CD4-positive, alpha-beta memory T cell (primary cell): ENCODE measurements at places on chromosomes 3 and 15. TPM values are rescaled to one million over a fixed set of nuclear protein-coding genes. Genes with fewer than 3 reads are reported as not detected.

The ZNF80 gene
- polyA plus RNA-seq = 0.64 TPM

DNA sequence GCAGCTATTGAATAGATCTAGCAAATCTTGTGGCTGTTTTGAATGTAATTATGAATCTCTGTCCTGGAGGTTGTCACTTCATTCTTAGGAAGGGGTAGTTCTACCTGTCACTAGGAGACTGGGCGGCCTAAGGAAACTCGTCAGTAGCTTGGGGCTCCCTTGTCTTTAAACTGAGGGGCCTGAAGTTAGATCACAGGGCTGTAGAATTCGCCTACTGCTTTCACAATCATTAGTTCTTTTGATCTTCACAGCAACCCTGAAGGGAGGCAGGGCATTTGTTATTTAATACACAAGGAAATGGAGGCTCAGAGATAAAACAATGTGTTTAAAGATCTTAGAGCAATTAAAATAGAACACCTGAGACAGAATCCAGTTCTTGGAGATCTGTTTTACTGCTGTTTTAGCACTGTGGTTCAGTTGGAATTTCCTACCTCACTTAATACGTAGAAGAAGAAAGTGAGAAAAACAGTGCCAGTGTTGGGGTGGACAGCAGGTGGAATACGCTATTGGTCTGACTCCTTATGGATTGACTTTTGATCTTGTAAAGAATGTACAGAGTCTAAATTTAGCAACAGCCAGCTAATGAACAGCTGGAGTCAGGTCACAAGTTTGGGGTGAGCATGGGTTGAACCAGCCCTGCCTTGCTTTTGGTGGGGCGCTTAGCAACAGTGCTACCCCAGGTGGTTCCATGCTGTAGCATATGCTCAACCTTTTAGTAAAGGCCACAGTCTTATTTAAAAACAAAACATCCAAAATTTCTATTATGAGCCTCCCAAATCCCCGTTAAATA is 71.4 kb upstream of the BHLHE40 start:
- DNase-seq = peak; percentile 12

The CILP gene
- not detected for polyA plus RNA-seq

DNA sequence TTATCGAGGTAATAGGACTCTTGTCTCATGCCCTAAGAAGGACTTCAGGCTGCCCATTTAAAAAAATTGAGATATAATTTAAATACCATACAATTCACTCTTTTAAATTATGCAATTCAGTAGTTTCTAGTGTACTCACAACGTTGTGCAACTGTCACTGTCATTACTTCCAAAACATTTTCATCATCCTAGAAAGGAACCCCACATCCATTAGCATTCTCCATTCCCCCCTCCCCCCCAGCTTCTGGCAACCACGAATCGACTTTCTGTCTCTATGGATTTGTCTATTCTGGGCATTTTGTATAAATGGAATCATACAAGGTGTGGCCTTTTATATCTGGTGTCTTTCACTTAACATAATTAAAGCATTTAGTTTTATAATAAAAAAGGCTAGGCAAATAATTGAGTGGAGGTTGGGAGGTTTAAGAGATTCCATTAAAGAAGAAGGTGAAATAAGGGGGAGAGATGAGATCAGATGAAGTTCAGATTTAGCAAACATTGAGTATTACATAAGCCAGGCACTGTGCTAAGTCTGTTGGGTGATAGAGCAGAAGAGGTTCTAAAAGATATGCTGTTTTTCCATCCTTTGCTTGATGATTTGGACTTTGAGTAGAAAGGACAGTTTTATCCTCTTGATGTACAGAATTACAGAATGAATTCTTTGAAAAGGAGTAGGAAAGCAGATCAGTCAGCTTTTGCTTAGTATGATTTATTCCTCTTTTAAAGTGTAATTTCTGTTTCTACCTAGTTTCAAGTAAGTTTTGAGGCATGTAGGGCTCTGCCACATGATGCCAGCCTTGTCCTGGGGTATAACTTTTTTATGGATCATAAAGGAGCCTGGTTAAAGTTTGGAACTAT is 36.3 kb downstream of the UBE2E2 start:
- DNase-seq = no peak

- DNase-seq = no peak
Observed at GRCh38 chr15:36579792-36580431, 486 bp downstream of the CDIN1 start.

- no peak for DNase-seq
Observed at GRCh38 chr15:83613714-83614113, 40.2 kb upstream of the ADAMTSL3 start.

GRCh38 chr15:83206526-83207008 is 1.1 kb downstream of the HDGFL3 start:
- no peak for DNase-seq

DNA sequence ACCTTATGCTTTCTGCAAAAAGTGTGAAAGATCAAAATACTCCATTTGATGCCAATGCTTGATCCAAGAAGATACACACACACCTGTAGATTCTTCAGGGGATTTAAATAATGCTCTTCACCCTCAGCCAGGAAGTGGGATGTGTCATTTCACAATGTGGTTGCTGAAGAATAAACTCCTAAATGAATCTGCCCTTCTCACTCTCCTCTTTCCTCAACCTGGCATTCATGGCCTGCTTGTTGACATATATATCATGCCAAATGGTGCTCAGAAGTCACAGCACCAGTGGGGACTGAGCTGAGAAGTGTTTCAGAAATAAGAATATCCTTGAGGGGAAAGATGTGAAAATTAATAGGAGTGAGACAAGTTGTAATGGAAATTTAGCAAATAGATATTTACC is 146.6 kb upstream of the ARHGEF26 start:
- no peak for DNase-seq

The ACKR2 gene
- polyA plus RNA-seq = not detected

GRCh38 chr15:70195587-70196305 is 98.0 kb upstream of the TLE3 start:
- no peak for DNase-seq

DNA sequence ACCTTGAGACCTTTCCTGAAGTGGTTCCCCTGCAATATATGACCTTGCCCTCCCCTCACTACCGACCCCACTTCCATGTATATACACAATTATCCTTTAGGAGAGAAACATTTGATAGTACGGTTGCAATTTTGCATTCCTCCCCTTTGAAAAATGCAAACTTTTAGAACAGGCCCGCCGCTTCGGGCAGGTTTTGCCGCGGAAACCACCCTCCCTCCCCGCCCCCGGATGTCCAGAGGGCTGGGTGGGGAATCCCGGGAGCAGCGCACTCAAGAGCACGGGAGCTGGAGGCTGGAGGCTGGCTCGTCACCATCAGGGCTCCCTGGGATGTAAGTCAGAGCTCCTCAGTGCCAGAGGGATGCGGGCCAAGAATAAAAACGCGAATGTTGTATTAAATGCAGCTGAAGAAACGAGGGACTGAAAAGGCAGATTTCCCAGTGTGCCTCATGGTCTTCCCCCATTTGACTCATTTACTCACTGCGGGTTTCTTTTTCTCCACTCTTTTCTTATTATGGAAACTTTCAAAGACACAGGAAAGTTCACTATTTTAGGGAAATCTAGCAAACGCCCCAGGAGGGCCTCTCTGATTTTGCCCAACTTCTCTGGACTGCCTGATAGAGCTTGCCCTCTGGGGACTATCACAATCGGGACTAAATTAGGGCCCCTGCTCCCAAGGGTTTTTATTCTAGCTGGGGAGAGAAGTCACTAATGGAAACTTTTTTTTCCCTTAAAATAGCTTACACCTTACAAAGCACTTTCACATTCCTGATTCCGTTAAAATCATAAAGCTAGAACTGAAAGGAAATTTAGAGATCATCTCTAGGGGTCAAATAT is 2.9 kb upstream of the USP3 start:
- peak; percentile 79 for DNase-seq

The OXTR gene
- polyA plus RNA-seq = not detected

The NRG4 gene
- not detected for polyA plus RNA-seq

- peak; percentile 2 for DNase-seq
Observed at GRCh38 chr15:76866716-76867321, 38.3 kb downstream of the SCAPER start.

GRCh38 chr3:159608311-159608710 is 380.3 kb upstream of the IL12A start:
- no peak for DNase-seq

GRCh38 chr3:64133987-64134386 is 91.3 kb downstream of the PRICKLE2 start:
- DNase-seq = no peak

DNA sequence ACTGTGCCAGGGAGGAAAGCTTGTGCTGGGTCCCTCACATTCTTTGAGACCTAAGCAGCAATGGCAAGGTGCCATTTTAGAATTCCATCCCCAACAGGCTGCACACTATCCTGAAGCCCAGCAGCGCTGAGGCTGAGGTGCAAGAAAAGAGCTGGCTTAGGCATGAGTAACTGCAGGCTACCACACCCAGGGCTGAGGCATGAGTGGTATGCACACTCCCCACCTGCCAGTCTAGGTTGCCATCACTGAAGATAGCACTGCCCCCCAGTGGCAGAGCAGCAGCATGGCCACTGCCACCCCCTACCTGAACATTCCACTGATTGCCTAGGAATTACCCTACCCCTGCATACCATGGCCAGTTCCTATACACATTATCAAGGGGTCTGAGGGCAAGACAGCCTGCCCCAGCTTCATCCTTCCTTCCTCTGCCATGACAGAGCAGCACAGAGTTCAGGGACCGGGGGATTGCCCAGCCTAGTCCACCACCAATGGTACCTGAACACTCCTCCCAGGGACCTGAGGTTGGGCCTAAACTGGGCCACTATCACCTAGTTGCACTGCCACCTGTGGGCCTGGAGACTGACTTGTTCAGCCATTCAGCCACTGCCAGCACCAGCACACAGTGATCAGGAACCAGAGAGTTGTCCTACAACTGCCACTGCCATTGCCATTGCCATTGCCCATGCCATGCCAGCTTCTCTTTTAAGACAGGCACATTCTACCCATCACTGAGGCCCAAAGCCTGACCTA is 129.8 kb downstream of the SATB1 start:
- DNase-seq = no peak

- DNase-seq = no peak
Observed at GRCh38 chr3:119729996-119730395, 27.2 kb downstream of the CFAP91 start.

DNA sequence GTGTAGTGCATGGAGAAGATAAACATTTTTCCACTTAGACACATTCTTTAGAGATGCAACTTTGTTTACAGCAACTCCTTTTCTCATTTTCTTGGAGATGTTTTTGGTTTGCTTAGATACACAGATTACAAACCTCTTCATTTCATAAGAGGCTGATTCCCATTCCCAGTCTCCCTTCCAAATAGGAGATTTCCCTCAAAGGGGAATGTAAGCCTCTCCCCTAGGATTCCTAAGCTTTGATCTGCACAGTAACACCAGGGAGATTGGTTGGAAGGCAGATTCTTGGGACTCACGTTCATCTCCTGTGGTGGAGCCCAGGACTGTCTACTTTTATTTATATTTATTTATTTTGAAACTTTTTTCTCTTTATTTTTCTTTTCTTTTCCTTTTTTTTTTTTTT is 63.2 kb downstream of the MCTP2 start:
- no peak for DNase-seq

- DNase-seq = no peak
Observed at GRCh38 chr15:100711516-100712021, 109.2 kb downstream of the ASB7 start.

DNA sequence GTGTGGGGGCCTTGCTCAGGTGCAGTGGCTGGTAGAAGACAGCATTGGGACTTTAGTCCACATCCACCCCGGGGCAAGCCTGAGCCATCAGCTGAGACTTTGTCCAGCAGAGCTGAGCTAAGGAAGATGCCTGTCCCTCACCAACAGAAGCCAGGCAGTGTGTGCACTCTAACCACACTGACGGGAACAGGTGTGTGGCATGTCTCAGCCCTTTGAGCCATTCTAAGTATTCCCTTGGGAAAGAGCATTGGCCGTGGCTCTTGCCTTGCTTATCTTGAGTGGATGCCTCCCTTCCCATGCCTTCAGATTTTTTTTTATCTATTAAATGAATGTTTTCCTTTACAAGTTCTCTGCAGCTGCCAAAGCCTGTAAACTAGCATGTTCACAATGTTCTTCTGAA is 3.5 kb downstream of the GABRA5 start:
- DNase-seq = no peak

DNA sequence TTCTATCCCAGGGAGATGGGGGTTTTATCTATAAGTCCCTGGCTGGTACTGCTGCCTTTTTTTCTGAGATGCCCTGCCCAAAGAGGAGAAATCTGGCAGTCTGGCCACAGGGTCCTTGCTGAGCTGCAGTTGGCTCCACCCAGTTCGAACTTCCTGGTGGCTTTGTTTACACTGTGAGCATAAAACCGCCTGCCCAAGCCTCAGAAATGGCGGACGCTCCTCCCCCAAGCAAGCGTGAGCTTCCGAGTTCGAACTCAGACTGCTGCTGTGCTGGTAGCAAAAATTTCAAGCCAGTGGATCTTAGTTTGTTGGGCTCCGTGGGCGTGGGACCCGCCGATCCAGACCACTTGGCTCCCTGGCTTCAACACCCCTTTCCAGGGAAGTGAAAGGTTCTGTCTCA is 126.8 kb upstream of the SUCLG2 start:
- no peak for DNase-seq

DNA sequence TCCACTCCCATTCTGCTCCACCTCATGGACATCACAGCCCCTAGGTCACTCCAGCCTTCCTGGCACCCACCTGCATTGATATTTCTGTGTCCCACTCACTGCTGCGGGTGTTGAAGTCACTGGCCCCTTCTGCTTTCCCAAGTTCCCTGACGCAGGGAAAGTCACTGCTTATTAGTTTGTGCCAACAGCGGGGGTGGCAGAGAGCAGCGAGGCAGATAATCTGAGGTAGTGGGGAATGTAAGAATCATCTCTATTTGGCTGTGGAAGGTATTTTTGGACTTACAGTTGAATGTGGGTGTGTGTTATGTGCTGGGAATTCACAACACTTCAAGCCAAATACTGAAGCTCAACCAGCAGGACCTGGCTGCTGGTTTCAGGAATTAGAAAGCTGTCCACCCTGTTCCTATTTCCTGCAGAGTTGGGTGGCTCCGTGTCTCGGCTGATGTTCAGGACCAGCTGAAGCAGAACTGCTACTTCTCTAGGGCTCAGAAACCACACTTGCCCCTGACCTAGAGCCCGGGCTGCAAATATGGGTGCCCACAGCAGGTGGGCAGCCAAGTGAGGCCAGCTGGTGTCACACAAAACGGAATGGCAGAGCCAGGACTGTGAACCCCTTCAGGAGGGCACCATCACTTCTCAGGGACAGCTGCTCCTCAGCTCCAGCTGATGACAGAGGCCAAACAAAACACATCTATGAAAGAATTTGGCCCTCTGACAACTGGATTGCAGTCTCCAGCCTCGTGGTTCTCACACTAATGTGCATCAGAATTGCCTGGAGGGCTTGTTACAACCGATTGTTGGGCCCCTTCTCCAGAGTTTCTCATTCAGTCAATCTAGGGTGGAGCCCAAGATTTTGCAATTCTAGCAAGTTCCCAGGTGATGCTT is 57.7 kb downstream of the SEMA5B start:
- no peak for DNase-seq

- DNase-seq = no peak
Observed at GRCh38 chr15:31955734-31956133, 74.6 kb upstream of the CHRNA7 start.

GRCh38 chr15:61205346-61205921 is 23.7 kb downstream of the RORA start:
- no peak for DNase-seq

- no peak for DNase-seq
Observed at GRCh38 chr3:149460117-149460516, 14.4 kb upstream of the TM4SF4 start.

The BNC1 gene
- polyA plus RNA-seq = not detected
